ENCODE measurements at places on chromosomes 6 and 20. TPM values are rescaled to one million over a fixed set of nuclear protein-coding genes. Genes with fewer than 3 reads are reported as not detected.

DNA sequence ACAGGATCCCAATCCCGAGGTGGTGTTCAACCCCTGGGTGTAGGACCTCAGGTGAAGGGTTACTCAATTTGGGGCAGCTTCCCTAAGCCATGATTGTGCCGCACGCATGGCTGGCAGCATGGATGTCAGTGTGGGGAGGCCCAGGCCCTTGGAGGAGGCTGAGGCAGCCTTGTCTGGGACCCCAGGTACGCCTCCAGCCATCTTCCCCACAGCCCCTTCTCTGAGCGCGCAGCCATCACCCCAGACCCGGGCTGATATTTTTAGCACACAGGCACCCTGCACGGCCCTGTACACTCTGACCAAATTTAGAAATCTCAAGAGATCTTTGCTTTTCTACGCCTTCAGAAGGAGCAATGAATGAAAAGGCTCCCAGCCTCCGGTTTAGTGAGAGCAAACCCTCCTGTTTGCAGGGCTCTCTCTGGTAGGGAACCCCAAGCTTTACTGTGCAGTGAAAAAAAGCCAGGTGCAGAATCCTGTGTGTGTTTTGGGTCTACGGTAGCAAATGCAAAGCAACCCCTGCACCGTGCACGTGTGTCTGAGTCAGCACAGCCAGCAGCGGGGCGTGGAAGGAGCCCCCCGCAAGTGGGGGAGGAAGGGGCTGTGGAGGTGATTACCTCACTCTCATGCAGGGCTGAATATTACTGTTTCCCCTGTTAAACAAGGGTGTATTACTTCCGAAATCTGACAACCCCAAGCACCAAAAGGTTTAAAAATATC lies 44.3 kb downstream of the CTCFL start:
- no peak for DNase-seq

DNA sequence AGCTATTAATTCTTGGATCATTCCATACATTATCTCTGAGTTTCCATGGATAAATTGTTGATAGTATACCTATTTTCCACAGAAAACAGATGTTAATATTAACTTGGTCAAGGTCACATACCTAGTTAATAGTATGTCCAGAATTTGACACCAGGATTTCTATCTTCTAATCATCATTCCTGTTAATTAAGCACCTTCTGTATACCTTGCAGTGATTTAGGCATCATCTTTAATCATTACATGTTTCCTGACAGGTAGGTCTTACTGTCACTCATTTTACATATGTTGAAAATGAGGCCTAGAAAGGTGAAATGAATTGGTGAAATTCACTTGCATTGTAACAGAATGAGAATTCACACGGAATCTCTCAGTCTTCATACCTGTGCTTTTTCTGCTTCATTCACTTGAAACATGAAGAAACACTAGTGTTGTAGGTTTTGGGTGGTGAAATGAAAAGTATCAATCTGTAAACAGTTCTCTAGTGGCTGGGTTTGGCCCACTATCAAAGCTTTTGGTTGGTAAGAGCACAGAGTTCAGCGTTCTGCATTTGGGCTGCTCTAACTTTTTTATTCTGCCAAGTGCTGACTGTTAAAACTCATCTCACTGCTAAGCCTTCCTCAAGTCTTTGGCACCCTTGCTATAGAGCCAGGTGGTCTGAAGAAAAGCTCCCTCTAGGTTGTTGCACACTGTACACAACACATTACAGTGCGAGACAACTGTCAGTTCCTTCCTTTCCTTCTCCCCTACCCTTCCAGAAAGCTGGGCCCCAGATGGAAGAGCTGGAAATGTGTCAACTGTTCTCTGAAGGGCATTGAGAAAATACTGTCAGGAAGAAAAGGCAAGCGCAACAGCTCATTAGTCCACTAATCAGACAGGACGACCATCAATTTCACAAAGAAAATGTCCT lies 57.8 kb upstream of the C20orf144 start:
- no peak for DNase-seq

- DNase-seq, result no peak
Measured at GRCh38 chr6:10861086-10861485, 20.8 kb downstream of the GCM2 start.

Gene PROKR2
- not detected for total RNA-seq

DNA sequence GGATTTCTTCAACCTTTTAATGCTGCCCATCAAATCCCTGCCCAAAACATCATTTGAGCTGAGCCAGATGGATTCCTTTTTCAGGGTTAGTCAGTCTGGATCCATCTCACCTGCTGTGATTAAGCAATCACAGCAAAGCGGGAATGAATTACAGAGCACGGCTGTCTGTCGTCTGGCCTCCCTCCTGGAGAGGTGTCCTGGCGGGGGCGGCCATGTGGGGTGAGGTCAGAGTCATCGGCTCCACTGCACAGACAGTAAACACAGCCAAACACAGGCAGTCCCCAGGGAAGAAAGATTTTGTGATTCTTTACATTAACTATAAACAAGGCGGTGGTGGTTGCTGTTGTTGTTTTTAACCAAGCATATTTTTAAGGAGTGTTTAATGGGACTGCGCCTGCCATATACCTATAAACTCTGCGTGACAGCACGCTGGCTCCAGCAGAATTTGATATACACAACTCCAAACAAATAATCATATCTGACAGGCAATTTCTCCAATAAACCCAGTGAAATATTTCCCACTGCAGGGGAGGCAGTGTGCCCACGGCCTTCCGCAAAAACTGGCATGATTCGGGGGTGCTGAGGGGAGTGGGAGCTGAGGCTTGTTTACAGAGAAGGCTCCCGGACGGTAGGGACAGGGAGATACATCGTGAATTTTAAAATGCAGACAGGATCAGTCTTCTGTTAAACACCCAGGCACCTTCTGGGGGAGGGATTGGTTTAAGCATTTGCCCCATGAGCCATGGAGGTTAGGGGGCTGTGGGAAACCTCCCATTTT lies 232.0 kb upstream of the PMEPA1 start:
- no peak for DNase-seq

GRCh38 chr6:141418076-141418475 lies 714.6 kb upstream of the GJE1 start:
- no peak for DNase-seq

GRCh38 chr6:110971468-110971867 lies 10.4 kb upstream of the RPF2 start:
- DNase-seq, result no peak

- DNase-seq, result no peak
Measured at GRCh38 chr6:73041051-73041450, 184.2 kb downstream of the KHDC1L start.

Gene MCCD1
- total RNA-seq, result not detected

DNA sequence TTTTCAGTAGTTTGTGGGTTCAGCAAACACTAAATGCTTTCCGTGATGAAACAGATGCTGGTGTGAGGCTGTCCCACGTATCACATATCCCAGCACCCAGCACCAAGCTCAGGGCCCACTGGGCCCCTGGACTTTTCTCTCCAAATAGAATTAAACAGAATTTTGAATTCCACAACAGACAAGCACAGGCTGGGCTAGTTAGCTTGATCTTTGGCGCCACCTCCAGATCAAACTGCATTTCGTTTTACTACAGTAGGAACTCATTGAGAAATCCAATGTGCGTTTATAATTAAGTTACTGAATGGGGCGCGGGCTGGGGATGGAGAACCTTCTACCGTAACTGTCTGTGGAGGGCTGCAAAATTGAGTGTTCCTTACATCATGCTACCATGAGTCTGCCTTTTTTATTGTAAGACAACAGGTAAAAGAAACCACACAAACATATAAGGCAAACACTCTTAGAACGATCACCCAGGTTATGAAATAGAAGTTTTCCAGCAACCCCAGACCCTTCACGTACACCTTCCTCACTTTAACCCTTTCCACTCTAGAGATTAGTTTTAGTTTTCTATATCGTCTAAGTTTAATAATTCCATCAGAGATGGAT lies 107.8 kb downstream of the ZFP64 start:
- peak; percentile 82 for DNase-seq

Gene KIAA0408
- 9.7 TPM for total RNA-seq

GRCh38 chr6:27092316-27092692 lies 155.2 kb upstream of the PRSS16 start:
- no peak for DNase-seq

DNA sequence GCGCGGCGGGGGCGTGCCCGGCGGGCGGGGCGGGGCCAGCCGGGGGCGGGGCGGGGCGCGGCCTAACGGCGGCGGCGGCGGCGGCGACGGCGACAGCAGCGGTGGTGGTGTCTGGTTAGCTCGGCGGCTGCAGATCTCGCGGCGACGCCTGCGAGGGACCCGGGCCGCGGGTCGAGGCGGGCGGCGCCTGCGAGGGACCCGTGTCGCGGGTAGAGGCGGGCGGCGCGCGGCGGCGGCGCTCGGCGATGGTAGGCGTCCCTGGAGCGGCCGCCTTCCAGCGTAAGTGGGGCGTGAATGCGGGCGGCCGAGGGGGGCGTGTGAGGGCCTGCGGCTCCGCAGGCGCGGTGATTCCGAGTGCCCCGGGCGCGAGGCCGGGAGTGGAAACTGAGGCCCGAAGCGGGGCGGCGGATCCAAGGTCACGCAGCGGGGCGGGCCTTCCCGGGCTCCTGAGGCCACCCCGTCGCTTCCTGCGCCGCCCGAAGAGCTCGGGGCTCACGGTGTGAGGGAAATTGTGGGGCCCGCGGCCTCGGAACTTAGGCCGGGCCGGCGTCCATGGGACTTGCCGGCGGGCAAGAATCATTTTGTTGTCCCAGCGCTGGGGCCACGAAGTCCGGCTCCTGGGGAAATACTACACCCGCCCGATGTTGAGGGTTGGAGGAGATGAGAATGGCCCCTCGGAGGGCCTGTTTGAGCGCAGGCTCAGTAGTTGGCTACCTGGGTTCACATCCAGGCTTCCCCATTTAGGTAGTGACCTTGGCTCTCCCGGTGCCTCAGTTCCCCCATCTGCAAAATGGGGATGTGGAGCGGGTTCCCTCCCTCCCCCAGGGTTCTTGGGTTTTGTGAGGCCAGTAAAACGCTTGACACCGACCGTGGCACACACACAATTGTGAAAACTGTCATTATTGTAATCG lies at the start of gene CBFA2T2:
CBFA2T2 (plus strand) TSS at position 74 of the 911 bp plus-strand sequence; CDS start at position 246, 172 bp downstream.
- peak; percentile 97 for DNase-seq

Gene KIF25
- 1.2 TPM for total RNA-seq

Gene ELOVL4
- total RNA-seq, result 17.2 TPM

- DNase-seq, result no peak
Measured at GRCh38 chr6:38350220-38350619, 289.5 kb downstream of the BTBD9 start.

Gene ATP6V1G2
- 8.8 TPM for total RNA-seq

GRCh38 chr6:169243661-169244060 lies 10.0 kb downstream of the THBS2 start:
- no peak for DNase-seq

Gene COL10A1
- not detected for total RNA-seq

Gene GHRH
- total RNA-seq, result not detected

All from neural progenitor cell (in vitro differentiated cells).